HT1080 (cell line): ENCODE measurements at places on chromosomes 16 and 17.
A peak's percentile ranks its signal among the peaks of the same experiment; 100 is the strongest.

DNA sequence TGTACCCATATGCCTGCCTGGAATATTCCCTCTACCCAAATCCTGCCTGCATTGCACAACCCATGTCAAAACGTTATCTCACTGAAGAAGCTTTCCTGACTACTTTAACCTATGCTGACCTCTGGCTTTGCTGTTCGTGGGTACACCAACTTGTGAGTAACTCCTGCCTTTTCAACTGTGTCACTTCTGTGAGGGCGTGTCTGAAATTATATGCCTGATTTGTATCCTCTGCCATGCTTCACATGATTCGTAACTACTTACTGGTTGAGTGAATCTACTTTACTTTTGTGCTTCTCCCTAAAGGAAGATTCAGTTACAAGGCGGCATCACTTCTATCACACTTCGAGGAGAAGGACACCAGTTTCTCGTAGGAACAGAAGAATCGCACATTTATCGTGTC is 33.3 kb upstream of the USP43 start:
- DNase-seq, result peak; percentile 3

- no peak for DNase-seq
These were observed 6.8 kb downstream of the FBXO47 start for GRCh38 chr17:38960402-38960801.

GRCh38 chr17:69358688-69359596 is 32.0 kb upstream of the ABCA5 start:
- DNase-seq, result no peak

GRCh38 chr17:7549401-7550055 is 670 bp downstream of the TNFSF12 start:
- no peak for DNase-seq

DNA sequence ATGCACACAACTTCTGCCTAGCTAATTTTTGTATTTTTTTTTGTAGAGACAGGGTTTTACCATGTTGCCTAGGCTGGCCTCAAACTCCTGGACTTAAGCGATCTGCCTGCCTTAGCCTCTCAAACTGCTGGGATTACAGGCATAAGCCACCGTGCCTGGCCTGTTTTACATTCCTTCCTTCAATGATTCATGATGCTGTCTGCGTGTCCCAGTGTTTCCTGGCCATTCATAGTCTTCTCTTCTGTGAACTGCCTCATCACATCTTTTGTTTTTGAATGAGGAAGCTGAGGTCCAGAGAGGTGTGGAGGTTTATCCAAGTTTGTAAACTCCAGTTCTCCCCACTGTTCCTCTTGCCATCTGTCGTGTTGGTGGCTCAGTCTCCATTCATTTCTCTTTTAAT is 64.5 kb upstream of the MED9 start:
- DNase-seq, result peak; percentile 68

DNA sequence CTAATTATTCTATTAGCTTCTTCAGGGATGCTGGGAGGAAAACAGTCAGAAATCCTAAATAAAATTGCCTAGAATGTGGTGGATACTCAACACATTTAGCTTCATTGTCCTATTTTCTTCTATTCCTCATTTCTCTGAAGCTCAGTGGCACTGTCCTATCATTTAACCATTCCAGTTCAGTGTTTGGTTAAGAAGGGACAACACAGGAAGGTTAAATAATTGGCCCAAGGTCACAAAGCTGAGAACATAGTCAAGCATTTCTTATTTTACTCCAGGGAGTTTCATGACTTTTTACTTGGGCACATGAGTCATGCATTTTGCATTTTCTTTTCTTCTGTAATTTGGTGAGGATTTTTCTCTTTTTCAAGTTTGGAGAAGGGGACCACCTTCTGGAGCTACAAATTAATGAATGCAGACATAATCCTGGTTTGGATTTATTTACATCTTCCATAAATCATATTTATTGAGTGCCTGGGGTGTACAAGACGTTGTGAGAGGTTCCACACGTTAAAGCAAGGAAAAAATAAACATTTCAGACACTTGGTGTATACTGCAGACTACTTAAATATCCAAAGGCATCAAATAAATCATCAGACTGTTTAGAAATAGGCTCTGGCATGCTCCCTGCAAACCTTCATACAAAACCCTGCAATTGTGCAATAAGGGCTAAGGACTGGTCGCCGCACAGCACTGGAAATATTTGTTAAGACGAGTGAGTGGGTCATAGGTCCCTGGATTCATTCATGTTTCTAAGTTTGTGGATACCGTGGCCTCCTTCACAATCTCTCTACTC is 263.9 kb downstream of the MAF start:
- no peak for DNase-seq

DNA sequence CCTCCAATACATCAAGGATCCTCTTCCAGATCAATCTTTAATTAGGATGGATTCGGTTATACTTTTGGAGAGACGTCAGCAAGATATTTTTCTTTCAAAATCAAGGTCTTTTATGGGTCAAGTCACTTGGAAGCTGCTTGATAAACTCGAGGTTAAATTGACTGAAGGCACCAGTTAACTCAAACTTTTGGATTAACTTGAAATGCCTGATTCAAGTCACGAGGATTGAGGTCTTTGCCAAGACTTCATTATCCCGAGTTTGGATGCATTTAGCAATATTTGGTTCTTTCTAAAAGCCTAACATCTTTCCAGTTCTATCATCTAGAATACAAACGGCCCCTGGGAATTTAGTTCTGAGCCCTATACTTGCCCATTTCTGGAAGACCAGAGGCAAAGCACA is 82.9 kb downstream of the MYH11 start:
- no peak for DNase-seq

DNA sequence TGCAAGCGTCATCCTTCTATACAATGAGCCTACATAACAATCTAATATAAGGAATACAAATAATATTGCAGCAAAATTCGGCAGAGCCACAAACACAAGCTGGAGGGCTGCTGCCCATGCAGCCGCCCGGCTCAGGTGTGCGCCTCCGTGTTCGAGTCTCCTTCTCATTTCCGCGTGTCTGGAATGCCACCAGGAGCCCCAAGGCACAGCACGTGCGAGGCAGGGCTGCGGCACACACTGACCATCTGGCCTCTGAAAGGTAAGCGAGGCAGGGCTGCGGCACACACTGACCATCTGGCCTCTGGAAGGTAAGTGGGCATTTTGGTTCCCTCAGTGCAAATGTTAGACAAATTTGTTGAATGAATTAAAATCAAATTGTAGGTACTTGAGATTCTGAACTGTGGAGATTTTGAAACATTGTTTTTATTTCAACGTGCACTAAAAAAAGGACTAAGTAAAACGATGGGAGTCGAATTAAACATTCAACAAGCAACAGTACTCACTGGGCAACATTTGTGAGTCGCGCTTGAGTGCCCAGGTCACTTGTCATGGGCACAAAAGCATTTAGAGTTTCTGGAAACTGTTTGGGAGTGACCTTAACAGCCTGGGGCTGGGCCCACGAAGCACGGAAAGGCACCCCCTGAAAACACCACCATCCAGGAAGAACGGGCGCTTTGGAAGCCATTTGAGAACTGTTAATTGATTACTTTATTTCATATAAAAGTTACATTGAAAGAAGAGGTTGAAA is 37.4 kb downstream of the ZDHHC7 start:
- DNase-seq, result no peak

DNA sequence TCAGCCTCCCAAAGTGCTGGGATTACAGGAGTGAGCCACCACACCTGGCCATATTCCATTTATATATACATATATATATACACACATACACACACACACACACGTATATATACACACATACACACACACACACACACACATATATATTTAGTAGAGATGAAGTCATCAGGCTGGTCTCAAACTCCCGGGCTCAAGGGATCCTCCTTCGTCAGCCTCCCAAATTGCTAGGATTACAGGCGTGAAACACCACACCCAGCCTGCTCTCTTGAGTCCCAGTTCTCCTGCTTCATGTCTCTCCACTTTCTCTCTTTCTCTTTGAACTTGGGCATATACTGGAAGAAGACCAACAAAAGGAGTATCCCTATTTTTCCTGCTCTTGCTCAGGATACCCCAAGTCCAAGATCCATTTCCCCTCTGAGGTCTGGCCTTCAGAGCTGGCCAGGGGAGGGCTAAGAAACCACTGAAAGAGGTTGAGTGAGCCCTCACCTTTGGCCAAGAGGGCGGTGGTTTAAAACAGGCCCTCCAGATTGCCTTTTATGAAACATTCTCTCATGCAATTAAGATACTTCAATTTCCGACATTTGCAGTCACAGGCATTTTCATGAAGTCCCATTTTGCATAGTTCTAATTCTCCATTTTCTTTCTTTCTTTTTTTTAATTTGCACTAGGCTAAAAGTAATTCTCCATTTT is 37.9 kb downstream of the CIBAR2 start:
- no peak for DNase-seq

GRCh38 chr16:46583036-46583435 is 38.1 kb downstream of the SHCBP1 start:
- DNase-seq, result no peak

GRCh38 chr17:15917438-15918027 is 27.4 kb upstream of the ADORA2B start:
- no peak for DNase-seq

- no peak for DNase-seq
These were observed 55.7 kb upstream of the CNEP1R1 start for GRCh38 chr16:49969091-49970030.

DNA sequence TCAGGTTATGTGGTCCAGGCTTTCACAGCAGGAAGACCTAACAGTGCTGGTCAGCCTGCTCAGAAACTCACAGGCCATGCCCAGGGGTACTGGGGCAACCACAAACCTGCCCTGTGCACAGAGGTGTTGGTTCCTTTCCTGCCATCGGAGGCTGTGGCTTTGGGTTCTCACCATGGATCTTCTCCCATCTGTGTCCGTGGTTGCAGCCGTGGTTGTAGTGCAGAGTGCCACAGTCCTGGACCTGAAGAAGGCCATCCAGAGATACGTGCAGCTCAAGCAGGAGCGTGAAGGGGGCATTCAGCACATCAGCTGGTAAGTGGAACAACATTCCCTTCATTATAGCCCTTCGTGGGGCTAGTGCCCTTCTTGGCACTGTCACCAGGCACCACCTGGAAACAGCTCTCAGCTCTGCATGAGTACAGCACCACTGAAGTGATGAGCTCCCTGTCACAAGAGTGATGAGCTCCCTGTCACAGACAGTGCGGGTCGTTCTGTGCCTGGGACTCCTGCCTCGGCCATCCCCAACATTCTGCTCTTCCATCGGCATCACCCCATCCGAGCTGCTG is 2.0 kb downstream of the SNRNP25 start:
- no peak for DNase-seq

DNA sequence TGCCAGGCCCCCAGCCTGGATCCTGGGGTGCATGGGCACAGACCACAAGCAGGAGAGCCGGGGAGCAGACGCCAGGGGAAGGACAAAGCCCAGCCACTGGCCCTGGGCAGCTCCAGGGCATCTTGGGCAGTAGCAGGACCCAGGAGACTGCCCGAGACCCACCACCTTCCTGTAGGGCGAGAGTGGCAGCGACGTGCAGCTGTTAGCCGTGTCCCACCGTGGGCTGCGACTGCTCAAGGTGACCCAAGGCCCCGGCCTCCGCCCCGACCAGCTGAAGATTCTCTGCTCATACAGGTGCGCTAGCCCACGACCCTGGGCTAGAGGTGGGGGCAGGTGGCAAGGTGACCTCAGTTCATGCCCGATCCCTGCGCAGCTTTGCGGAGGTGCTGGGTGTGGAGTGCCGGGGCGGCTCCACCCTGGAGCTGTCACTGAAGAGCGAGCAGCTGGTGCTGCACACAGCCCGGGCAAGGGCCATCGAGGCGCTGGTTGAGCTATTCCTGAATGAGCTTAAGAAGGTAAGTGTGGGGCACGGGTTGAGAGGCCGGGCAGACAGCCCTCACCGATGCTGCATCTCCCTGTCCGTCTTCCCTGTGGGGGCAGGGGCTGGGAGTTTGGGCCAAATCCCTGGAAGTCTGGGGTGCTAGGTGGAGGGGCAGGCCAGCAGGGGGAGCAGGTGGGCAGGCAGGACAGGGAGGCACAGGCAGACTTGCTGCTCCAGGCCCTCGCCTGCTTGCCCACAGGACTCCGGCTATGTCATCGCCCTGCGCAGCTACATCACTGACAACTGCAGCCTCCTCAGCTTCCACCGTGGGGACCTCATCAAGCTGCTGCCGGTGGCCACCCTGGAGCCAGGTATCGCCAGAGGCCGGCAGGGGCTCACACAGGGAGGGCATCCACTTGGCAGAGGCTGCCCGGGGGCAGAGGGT is 13.5 kb upstream of the SMIM5 start:
- peak; percentile 74 for DNase-seq

- DNase-seq, result no peak
These were observed 34.4 kb upstream of the ZCCHC14 start for GRCh38 chr16:87527055-87527724.

DNA sequence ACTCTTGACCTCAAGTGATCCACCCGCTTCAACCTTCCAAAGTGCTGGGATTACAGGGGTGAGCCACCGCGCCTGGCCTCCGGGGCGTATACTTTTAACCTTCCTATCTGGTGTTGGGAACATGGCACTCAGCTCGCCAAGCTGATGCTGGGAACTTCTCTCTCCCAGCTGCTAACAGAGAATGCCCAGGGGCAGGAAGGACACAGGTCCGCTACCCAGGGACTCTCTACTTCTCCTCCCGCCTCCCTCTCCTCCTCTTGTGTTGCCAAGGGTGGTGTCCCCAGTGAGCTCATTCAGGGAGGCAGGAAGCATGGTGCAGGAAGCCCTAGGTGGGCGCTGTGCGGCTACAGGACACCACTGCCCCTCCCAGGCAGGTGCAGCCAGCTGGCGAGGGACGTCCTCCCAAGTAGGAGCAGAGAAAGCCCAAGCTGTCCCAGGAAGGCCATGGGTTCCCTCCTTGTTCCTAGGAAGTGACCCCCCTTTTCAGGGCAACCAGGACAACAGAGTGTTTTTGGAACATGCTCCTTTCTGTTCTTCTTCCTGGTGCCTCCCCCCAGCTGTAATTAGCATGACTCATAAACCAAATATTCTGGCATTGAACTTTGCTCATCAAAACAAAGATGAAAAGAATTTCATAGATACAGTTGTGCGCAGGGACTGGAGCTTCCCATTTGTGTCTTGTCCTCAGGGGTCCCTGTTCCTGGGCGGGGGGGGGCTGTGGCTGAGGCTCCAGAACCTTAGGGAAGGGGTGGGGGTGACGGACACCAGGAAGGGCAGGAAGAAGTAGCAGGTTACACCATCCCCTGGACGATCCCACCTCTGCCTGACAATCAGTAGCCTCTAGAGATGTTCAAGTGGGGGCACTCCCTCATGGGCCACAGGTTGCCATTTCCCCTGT is 2.7 kb downstream of the C1QTNF1 start:
- DNase-seq, result peak; percentile 77

DNA sequence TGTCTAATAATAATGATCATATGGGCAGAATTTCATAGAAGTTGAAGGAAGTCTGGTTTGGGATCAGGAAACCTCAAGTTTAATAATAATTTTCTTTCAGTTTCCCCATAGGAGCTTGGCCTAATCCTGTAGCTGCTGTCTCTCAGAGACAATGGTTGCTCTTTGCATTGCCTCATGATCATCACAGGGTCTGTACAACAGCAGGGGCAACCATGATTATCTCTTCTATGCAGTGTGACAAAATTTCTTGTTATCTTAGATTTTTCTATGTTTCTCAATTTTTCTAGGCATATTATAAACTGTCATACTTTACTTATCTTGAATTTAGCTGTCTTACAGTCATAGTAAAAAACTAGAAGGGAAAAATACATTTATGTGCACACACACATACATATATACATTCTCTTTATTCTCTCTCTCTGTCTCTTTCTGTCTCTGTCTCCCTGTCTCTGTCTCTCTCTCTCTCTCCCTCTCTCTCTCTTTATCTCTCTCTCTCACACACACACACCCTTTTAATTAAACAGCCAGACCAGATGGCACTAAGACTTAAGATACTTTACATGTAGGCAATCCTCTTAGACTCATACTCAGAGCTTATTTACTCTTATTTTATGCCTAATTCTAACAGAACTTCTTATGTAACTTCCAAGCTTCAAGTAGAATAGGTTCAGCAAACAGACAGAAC is 30.5 kb downstream of the SMIM36 start:
- no peak for DNase-seq
